ENCODE measurements at places on chromosomes 16 and 17.

DNA sequence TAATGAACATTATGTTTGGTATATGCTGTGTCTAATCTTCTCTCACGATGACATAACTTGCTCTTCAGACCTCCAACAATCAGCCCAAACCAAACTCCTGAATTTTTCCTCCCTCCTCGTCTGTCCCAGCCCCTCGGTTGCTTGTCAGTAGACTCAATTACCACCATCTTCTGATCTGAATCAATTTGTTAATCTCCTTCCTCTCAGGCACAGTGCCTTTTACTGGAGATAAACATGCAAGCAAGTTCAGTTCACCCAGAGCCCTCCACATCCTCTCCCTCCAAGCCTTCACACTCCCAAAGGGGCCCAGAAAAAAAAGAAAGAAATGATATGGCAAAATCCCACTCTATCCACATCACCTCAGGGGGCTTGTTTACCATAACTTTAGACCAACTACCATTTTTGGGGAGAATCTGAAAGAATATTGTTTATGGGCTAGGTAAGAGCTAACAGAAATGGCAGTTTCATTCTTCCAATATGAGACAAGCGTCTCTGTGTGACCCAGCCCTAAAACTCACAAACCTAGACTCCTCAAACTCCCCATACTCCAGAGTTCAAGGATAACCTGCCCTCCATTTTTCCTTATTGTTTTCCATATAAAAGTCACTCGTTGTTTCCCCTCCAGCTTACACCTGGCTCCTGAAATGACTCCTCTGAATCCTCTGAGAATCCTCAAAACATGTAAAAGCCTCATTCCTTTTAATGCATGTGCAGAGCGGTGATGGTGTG lies 1.5 kb downstream of the TEX2 start:
- DNase-seq, result no peak

DNA sequence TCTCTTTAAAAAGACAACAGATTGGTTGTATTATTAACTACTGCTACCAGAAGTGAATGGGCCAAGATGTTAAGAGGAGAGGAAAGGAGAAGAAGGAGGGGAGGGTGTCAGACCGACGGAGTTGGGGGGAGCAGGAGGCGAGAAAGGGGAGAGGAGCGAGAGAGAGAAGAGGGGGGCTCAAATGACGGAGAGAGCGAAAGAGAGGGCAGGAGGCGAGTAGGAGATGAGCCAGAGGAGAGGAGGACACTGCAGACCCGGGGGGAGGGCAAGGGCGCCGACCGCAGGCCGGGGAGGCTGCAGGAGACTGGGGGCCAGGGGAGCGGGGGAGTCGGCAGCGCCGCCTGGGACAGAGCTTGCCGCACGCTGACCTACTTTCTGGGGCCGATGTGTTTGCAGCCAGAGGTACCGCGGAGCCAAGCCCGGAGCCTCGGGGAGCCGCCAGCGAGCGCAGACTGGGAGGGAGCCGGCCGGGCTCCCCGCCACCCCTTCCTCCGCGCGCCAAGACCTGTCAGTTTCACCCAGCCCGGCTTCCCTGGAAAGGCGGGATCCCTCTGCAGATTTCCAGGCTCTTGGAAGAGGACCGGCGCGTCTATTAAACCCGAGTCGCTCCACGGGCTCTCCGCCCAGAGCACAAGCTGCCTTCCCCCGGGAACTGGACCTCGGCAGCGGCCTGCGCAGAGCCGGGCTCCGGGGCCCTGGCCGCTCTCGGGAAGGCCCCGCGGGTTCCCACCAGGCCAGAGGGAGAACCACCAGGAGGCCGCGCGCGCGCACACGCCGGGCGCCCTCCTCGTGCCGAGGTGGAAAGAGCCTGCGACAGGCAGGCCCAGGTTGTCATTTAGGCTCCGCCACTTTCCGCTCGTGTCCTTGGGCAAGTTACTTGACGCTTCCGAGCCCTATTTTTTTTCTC lies 74.6 kb downstream of the CMC2 start:
- peak; percentile 66 for DNase-seq

- peak; percentile 10 for DNase-seq
Observed at GRCh38 chr17:70618641-70619040, 449.3 kb downstream of the KCNJ2 start.

DNA sequence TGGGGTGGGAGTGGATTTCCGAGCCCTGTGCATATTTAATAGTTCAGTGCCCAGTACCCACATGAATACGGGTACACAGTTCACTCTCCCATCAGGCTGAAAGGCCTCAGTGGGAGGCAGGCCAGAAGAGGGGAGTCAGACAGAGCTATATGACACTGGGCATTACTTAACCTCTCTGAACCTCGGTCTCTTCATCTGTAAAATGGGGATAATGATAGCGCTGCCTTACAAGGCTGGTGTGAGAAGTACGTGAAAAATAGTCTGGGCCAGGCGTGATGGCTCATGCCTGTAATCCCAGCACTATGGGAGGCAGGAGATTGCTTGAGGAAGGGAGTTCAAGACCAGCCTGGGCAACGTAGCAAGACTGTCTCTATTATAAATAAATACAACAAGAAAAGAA lies 3.6 kb downstream of the GPRC5B start:
- DNase-seq, result no peak

DNA sequence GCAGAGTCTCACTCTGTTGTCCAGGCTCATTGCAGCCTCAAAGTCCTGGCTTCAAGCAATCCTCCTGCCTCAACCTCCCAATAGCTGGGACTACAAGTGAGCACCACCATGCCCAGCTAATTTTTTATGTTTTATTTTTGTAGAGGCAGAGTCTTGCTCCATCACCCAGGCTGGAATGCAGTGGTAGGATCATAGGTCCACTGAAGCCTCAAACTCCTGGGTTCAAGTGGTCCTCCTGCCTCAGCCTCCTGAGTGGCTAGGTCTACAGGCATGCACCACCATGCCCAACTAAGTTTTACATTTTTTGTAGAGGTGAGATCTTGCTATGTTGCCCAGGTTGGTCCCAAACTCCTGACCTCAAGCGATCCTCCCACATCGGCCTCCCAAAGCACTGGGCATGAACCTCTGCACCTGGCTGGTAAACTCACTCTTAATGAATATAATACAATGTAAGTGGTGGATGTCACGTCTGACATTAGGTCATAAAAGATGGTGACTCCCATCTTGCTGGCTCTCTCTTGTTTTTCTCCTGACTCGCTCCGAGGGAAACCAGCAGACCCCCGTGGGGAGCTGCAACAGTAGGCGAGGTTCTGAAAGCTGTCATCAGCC lies 126.2 kb downstream of the IRX3 start:
- DNase-seq, result no peak

GRCh38 chr16:695355-696089 lies 5.3 kb upstream of the WDR24 start:
- DNase-seq, result no peak

GRCh38 chr17:720706-721539 lies 6.3 kb upstream of the VPS53 start:
- no peak for DNase-seq

DNA sequence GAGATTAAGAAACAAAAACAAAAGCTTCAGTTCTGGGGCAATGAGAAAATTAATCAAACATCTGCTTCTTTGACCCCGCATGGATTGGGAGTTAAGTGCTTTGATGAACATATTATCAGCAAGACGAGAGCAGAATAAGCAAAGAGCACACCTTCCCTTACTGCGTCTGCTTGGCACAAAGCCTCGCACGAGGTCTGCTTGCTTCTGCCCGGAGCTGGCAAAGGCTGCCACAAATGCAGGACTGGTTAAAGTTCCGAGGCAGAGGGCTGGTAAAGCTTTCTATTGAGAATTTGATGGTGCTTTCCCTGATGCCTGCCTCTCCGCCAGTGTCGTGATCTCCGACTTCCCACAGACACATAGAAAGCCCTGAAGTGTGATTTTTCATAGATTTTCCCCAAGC lies 17.0 kb downstream of the VAT1L start:
- DNase-seq, result no peak

- DNase-seq, result peak; percentile 49
Observed at GRCh38 chr16:2022723-2023091, 3.1 kb downstream of the NPW start.

DNA sequence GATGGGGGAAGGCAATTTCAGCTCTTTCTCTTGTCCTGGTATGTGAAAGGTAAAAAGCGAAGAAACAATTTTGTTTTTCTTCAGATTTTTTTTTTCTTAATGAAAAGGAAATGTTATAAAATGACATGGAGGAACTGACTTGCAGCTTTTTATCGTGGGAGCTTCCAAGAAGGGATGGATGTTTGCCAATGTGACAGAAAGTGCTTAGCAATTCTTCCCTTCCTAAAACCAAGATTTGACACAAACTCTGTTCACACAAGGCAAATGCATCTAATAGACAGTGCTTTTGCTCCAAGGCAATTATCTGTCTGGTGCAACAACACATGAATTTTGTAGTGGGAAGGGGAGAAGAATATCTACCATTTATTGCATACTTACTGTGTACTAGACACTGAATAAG lies 988.5 kb downstream of the CDH11 start:
- DNase-seq, result no peak

- DNase-seq, result no peak
Observed at GRCh38 chr17:21297026-21297520, 12.6 kb downstream of the MAP2K3 start.

- no peak for DNase-seq
Observed at GRCh38 chr16:30082545-30083090, 6.8 kb downstream of the PPP4C start.

DNA sequence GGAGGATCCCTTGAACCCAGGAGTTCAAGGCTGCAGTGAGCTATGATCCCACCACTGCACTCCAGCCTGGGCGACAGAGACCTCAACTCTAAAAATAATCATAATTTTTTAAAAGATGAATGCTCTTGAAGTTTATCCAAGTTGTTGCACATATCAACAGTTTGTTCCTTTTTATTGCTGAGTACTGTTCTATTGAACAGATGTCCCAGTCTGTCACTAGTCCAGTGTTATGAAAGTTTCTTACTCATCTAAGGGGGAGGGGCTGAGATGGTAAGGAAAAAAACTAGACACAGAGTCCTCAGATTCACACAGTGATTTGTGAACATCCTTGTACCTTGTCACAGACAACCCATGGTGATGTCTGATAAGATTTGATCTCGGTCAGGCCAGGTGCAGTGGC lies 3.9 kb downstream of the ACAP1 start:
- no peak for DNase-seq

- DNase-seq, result peak; percentile 89
Observed at GRCh38 chr16:72312828-72313227, 140.9 kb upstream of the PMFBP1 start.

DNA sequence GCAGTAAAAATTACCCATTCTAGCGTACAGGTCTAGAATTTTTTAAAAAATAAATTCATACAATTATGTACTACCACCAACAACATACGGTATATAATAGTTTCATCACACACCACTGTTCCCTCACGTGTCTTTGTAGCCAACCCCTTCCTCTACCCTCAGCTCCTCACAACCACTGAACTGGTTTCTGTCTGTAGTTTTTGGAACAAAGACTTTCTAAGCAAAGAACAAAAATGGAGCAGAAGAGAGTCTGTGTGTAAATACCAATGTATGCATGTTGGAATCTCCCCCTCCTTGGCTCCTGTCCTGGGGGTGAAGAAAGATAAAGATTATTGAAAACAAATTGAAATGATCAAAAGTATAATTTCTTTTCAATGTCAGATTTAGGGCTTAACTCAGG lies 31.9 kb upstream of the CCR7 start:
- DNase-seq, result no peak

DNA sequence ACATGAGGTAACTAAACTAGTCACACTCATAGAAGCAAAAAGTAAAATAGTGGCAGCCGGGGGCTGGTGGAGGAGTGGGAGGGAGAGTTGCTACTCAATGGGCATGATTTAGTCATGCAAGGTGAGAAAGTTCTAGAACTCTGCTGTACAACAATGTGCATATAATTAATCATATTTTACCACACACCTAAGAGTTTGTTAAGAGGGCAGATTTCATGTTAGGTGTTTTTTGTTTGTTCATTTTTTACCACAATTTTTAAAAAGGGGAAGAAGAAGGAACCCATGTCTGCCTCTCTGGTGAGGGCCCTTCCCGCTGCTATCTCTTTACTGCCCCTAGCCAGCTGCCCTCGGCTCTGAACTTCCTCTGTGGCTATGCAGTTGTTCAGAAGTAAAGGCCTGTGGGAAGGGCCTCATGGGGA lies 11.2 kb downstream of the CD300LB start:
- DNase-seq, result no peak

DNA sequence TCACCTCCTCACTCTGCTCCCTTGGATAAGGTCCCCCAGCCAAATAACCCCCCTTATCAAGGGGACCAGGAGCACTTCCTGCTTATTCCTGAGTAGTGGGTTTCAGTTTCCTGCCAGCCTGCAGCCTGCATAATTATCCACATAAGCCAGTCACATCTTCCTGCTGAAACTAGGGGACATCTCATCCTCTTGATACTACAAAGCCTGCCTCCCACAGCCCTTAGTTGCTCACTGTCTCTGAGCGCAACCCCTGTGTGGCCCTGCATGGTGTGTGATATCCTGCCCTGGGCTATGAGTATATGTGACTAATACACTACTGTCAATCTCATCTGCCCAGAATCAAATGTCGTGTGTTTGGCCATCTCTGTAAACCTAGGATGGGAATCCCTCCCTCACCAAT lies 8.0 kb upstream of the XYLT2 start:
- DNase-seq, result no peak

- DNase-seq, result no peak
Observed at GRCh38 chr17:78107976-78108725, 20.4 kb downstream of the TMC6 start.

Data from fibroblast of upper back skin (primary cell).